Uterus (tissue), 4 donors: ENCODE measurements at places on chromosomes 2 and 18.

GRCh38 chr2:171792886-171793580 is 101.0 kb downstream of the SLC25A12 start:
- DNase-seq = no peak

- DNase-seq = no peak
Measured at GRCh38 chr2:39153312-39153711, 32.5 kb upstream of the SOS1 start.

- no peak for DNase-seq
Measured at GRCh38 chr2:175999283-175999819, 2.7 kb downstream of the LNPK start.

DNA sequence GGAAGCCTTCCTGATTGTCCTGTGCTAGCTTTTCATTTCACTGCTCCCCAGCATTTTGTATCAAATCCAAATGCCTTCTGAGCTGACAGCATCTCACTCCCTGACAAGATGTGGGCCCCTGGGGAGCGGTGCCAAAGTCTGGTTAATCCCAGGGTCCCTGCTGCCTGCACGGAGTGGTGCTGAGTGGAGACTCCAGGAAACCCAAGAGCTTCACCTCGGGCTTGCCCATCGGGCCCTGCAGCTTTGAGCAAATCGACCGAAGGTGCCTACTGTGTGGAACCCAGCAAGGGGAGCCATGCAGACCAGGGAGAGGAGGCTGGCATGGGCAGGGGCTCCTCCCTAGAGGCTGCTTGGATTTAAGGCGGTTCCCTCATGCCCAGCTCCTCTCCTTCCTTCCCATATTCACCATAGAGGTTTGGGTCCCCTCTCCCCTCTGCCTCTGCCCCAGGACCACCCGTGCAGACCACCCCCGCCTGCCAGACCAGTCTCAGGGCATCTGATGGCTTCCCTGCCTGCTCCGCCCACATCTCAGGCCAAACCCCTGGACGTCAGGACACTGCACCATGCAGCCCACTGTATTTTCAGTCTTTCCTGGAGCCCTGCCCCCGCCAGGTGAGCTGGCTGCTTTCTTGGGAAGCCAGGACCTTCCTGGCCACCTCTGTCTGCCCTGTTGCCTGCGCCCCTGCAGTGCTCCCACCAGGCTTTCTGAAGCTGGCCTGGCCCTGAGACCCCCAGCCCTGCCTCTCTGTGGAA is 37.8 kb downstream of the RRM2 start:
- DNase-seq = no peak

DNA sequence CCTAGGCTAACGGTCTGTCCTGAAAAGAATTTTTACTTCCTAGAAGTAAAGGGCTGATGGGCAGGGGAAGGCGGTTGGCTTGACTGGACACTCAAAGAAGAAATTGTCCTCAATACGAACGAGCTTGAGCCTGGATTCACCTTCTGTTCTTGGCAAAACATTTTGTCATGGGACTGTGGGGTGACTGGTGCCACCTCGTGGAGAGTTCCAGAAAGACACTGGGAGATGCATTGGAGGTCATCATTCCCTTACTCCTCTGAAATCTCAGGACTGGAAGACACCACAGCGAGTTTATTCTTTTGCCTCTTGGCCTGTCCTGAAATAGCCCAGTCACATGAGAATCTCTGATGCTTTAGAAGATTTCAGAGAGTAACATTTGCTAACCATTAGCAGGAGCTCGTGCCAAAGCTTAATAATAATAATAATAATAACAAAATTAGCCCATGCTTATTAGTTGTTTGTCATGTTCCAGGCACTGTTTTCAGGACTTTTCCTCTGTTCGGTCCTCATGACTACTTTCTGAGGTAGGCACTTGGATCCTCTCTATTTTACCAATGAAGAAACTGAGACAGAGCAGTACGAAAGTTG is 44.5 kb downstream of the TMEM182 start:
- peak; percentile 16 for DNase-seq

DNA sequence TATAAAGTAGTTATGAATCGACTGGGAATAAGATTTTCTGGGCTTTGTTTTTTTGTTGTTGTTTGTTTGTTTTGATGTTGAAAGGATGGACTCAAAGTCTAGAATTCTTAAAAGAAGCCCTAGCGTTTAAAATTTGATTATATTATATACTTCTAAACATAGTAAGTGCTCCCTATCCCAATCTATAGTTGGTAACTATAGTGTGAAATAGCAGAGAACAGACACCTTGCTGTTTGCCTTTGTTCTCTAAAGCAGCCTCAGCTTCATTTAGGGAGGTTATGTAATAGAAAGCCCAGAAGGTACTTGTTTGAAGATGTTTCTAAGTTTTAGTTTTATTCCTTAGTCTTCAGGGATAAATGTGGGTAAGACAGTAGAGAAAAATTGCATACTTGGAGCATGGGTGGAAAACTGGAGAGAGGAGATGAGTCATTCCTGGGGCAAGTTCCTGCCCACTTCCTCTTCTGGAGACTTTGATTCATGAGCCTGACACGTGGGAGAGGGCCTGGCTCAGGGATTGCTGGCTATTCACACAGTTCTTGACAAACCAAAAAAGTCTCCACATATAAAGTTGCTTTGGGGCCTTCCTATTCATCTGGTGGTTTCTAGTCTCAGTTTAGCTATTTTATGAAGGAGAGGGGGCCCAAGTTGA is 131.9 kb downstream of the MYO1B start:
- DNase-seq = peak; percentile 73

GRCh38 chr18:48284743-48285142 is 124.4 kb downstream of the ZBTB7C start:
- DNase-seq = no peak

DNA sequence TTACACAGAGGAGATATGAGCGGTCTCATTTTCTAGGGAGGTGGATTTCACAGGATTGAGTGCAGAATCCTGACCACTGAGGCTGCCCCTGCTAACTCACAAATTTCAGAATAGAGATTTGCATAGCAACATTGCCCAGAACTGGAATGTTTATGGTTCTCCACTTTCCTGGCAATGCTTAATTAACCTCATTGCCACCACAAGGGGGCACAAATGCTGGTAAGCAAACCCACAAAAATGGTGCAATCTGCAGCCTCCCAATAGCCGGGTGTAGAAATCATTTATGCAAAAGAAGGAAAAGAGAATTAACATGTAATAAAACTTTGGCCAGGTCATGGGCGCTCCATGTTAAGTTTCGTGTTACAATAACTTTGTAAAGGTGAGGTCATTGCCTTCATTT is 112.4 kb downstream of the CYRIA start:
- peak; percentile 33 for DNase-seq

GRCh38 chr2:225027061-225027762 is 15.1 kb downstream of the DOCK10 start:
- no peak for DNase-seq

GRCh38 chr18:75230163-75231052 is 19.8 kb downstream of the TSHZ1 start:
- DNase-seq = no peak
